ENCODE measurements at places on chromosomes 7 and 10. TPM values are rescaled to one million over a fixed set of nuclear protein-coding genes. Genes with fewer than 3 reads are reported as not detected.
A peak's percentile ranks its signal among the peaks of the same experiment; 100 is the strongest.

DNA sequence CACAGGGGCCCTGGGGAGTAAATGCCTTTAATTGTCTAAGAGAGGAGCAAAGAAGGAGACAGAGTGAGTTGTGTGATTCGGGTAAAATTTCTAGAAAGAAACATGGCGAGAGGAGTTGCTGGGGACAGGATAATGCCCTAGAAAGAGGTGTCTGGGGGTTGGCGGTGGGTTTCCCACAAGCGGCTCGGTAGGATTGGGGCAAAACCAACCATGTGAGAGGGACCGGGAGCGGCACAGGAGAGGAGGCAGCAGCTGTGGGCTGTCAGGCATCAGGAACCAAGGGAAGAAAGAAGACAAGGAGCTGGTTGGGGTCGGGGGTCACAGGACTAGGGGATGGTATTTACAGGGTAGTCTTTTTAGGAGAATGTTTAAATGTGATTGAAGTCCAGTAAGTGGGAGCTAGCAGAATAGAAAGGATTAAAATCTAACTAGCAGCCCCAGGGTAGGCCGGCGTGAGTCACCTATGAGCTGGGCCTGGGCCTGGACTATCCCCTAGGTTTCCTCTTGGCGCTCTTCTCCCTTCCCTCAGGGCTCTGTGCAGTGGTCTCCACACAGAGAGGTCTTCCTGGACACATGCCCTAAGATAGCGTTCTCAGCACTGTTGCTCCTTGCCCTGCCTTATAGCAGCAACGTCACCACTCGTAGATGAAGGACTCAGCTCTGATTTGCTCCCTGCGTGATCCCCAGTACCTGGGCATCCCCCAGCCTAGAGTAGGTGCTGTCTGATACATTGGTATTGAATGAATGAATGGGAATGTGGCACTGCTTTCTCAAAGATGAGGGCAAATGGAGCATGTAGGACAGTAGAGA is 32.6 kb downstream of the IKZF1 start:
- peak overlapping the region; percentile 12 for H3K4me3 ChIP-seq
- H3K27me3 ChIP-seq, result no peaks in the 10 kb centered on the region
- H3K27ac ChIP-seq, result peak overlapping the region; percentile 91
- peaks cover 88% of the 10 kb centered on the region for H3K4me1 ChIP-seq
- H3K36me3 ChIP-seq, result peaks cover 43% of the 10 kb centered on the region

DNA sequence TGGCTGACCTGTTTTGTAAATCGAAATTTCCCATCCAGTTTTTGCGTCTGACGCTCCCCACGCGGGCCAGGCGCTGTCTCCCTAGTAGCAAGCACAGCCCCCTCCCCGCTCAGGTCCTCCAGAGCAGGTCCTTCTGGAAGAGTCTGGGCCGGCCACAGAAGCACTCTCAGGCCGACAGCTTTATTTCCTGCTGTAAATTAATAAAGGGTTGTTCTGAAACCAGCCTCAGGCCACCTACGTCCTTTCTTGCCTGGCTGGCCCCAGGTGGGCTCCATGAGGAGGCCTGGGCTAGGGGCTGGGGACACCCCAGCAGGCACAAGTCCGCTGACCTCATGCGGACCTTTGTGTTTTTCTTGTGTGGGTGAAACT is 35.2 kb downstream of the CAMK2B start:
- no peak overlapping the region for H3K27ac ChIP-seq
- peaks cover 15% of the 10 kb centered on the region for H3K27me3 ChIP-seq
- DNase-seq, result no peak
- H3K36me3 ChIP-seq, result no peaks in the 10 kb centered on the region
- no peaks in the 10 kb centered on the region for H3K4me1 ChIP-seq
- no peak overlapping the region for H3K4me3 ChIP-seq

DNA sequence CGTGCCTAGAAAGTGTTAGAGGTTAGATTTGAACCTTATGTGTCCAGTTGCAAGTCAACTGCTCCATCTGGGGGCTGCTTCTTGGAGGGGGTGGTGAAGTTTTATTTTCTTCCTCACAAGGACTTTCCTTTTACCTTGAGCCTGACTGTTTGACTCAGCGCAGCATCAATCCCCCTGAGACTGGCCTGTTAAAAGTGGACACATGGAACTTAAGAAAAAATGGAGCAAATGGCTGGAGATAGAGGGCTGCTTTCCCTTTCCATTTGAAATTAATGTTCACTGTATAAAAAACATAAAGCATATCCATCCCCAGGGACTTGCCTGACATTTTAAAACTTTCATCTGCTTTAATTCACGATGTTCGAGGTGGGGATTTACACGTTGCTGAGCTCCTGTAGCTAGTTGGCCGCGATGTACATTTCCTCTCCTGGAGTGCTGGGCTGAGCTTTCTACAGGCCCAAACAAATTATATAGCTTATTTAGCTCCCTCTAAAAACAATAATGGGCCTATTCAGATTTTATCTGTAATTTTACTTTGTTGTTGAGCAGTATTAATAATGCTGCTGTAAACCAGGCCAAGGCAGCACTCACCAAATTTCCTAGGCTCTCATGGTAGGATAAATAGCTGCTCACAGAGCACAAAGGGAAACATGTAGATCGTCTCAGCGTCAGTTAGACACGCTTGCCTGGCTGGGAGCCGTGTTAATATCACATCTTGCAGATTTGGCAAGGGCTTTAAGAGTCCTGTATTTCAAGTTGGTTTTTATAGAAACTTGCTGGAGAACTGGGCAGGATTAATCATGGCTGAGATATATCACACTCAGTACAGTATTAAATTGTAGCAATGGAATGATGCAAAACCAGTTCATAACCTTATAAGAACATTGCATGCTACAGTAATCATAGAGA is 251.5 kb downstream of the LRMDA start:
- no peak overlapping the region for H3K4me3 ChIP-seq
- no peak overlapping the region for H3K27ac ChIP-seq
- no peaks in the 10 kb centered on the region for H3K36me3 ChIP-seq
- no peaks in the 10 kb centered on the region for H3K27me3 ChIP-seq
- no peaks in the 10 kb centered on the region for H3K4me1 ChIP-seq

DNA sequence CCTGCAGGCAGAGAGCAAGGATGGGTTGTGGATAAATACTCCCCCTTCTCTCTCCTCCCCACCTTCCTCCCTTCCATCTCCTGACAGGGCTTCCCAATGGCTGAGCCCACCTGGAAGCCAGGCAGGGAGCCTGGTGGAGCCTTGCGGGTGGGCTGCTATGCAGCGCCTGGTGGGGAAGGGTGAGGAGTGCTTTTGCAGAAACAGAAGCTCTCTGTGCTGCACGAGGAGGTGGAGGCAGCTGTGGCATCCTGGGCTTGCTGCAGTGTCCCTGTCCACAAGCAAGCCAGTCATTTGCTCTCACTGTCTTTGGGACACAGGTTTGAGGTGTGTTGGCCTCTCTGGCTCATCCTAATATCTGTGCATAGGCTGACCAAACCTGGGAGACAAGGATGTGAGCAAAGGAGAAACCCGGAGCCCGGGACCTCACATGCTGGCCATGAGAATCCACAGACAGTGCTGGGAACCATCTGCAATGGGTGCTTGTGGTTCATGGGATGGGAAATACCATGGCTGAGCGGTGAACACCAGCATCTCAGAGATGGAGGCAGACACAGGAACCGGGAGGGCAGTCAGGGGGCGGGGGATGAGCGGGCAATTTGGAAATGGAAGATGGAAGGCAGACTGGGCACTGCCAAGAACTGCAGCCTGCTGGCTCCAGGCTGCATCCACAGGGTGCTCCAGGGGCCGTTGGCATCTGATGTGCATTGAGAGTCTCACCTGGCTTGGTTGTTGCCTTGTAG is 364.2 kb downstream of the GLRX3 start:
- no peaks in the 10 kb centered on the region for H3K36me3 ChIP-seq
- no peak overlapping the region for H3K4me3 ChIP-seq
- DNase-seq, result no peak
- H3K27me3 ChIP-seq, result no peaks in the 10 kb centered on the region

GRCh38 chr7:1812509-1813393 is 142.7 kb downstream of the ELFN1 start:
- DNase-seq, result peak; percentile 49
- no peaks in the 10 kb centered on the region for H3K27me3 ChIP-seq
- no peak overlapping the region for H3K27ac ChIP-seq
- H3K36me3 ChIP-seq, result peaks cover 13% of the 10 kb centered on the region

- H3K4me1 ChIP-seq, result no peaks in the 10 kb centered on the region
- H3K4me3 ChIP-seq, result no peak overlapping the region
- peaks cover 2% of the 10 kb centered on the region for H3K27me3 ChIP-seq
- no peak overlapping the region for H3K27ac ChIP-seq
- no peaks in the 10 kb centered on the region for H3K36me3 ChIP-seq
- DNase-seq, result no peak
Measured at GRCh38 chr7:157963526-157963925, 624.1 kb downstream of the PTPRN2 start.

GRCh38 chr7:91031757-91032156 is 232.5 kb upstream of the FZD1 start:
- H3K4me3 ChIP-seq, result no peak overlapping the region
- no peak for DNase-seq
- no peaks in the 10 kb centered on the region for H3K36me3 ChIP-seq
- H3K27me3 ChIP-seq, result no peaks in the 10 kb centered on the region
- H3K4me1 ChIP-seq, result no peaks in the 10 kb centered on the region

DNA sequence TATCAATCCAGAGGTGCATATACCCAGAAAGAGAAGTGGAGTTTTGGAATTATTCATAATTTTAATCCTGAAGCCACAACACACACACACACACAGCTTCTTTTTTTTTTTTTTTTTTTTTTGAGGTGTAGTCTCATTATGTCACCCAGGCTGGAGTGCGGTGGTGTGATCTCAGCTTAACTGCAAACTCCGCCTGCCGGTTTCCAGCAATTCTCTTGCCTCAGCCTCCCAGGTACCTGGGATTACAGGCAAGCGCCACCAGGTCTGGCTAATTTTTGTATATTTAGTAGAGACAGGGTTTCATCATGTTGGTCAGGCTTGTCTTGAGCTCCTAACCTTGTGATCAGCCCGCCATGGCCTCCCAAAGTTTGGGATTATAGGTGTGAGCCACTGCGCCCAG is 35.4 kb downstream of the TET1 start:
- no peak overlapping the region for H3K27ac ChIP-seq
- H3K4me1 ChIP-seq, result peaks cover 8% of the 10 kb centered on the region
- H3K4me3 ChIP-seq, result no peak overlapping the region
- no peak for DNase-seq
- H3K36me3 ChIP-seq, result no peaks in the 10 kb centered on the region
- no peaks in the 10 kb centered on the region for H3K27me3 ChIP-seq

- H3K36me3 ChIP-seq, result peaks cover 32% of the 10 kb centered on the region
- no peak for DNase-seq
- no peak overlapping the region for H3K27ac ChIP-seq
Measured at GRCh38 chr7:44201813-44202212, 1.0 kb downstream of the YKT6 start.

- H3K27ac ChIP-seq, result no peak overlapping the region
- no peak for DNase-seq
- H3K36me3 ChIP-seq, result no peaks in the 10 kb centered on the region
- no peaks in the 10 kb centered on the region for H3K4me1 ChIP-seq
- no peak overlapping the region for H3K4me3 ChIP-seq
Measured at GRCh38 chr10:125102246-125102645, 58.1 kb downstream of the CTBP2 start.

DNA sequence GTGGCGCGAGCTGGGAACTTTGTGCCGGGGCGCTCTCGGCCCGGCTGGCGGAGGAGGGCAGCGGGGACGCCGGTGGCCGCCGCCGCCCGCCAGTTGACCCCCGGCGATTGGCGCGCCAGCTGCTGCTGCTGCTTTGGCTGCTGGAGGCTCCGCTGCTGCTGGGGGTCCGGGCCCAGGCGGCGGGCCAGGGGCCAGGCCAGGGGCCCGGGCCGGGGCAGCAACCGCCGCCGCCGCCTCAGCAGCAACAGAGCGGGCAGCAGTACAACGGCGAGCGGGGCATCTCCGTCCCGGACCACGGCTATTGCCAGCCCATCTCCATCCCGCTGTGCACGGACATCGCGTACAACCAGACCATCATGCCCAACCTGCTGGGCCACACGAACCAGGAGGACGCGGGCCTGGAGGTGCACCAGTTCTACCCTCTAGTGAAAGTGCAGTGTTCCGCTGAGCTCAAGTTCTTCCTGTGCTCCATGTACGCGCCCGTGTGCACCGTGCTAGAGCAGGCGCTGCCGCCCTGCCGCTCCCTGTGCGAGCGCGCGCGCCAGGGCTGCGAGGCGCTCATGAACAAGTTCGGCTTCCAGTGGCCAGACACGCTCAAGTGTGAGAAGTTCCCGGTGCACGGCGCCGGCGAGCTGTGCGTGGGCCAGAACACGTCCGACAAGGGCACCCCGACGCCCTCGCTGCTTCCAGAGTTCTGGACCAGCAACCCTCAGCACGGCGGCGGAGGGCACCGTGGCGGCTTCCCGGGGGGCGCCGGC is 870 bp downstream of the FZD1 start:
- H3K36me3 ChIP-seq, result no peaks in the 10 kb centered on the region
- H3K27ac ChIP-seq, result no peak overlapping the region
- H3K4me1 ChIP-seq, result peaks cover 13% of the 10 kb centered on the region
- peak overlapping the region; percentile 45 for H3K4me3 ChIP-seq

GRCh38 chr7:1651031-1651446 is 19.0 kb upstream of the ELFN1 start:
- no peak overlapping the region for H3K4me3 ChIP-seq
- DNase-seq, result peak; percentile 11
- H3K36me3 ChIP-seq, result no peaks in the 10 kb centered on the region
- no peaks in the 10 kb centered on the region for H3K4me1 ChIP-seq
- H3K27me3 ChIP-seq, result peaks cover 2% of the 10 kb centered on the region
- no peak overlapping the region for H3K27ac ChIP-seq

GRCh38 chr10:15739254-15739970 is 19.7 kb upstream of the ITGA8 start:
- no peaks in the 10 kb centered on the region for H3K36me3 ChIP-seq
- H3K4me3 ChIP-seq, result no peak overlapping the region
- H3K4me1 ChIP-seq, result no peaks in the 10 kb centered on the region
- peaks cover 6% of the 10 kb centered on the region for H3K27me3 ChIP-seq
- H3K27ac ChIP-seq, result no peak overlapping the region

DNA sequence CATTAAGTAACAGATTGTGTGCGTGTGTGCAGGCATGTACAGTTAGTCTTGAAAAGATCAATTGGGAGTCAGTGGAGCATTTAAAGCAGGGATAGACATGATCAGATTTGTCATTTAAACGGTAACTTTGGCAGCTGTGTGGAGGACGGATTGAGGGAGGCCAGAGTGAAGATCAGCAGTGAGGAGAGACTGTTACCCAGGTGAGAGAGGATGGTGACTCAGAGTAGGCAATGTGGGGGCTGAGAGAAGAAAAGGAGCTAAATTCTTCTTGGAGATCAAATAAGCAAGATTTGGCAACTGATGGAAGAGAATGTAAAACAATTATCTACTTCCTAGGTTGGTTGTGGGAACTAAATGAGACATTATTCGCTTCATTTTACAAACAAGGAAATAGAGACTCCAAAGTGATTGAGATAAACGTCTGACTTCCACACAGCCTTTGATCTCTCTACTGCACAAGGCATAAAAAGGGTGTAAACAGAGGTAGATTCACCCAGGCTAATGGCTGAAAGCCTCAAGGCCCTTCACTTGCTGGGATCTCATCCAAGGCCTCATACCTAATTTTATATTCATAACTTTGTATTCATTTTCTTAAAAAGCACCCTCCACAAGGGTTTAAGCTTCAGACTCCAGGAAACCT is 665.1 kb upstream of the GALNT17 start:
- no peak for DNase-seq
- no peak overlapping the region for H3K27ac ChIP-seq
- no peaks in the 10 kb centered on the region for H3K27me3 ChIP-seq
- no peaks in the 10 kb centered on the region for H3K4me1 ChIP-seq

Gene ACSM6
- total RNA-seq, result not detected

Gene TMEM225B
- total RNA-seq, result 1.0 TPM

Gene PAPSS2
- not detected for total RNA-seq

Gene LEP
- not detected for total RNA-seq

Gene SGCE
- not detected for total RNA-seq
